Activated CD4-positive, alpha-beta memory T cell treated with anti-CD3 and anti-CD28 coated beads for 36 hours (primary cell): ENCODE measurements at places on chromosomes 2 and 18.

DNA sequence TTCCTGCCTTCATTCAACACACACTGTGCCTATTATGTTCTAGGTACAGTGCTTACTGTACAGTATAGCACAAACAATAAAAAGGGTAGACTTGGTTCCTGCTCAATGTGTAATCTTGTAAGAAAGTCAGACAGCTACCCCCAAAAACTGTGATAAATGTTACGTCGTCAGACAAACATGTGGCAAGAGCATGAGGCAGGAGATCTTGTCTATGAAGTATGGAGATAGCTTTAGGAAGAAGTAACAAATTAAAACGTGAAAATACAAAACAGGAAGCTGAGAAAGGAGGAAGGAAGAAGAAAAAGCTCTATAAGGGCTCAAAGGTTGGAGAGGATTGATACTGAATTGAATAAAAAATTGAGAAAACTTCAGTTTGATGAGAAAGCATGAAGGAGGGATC lies 276.2 kb upstream of the HNRNPA3 start:
- DNase-seq, result no peak

DNA sequence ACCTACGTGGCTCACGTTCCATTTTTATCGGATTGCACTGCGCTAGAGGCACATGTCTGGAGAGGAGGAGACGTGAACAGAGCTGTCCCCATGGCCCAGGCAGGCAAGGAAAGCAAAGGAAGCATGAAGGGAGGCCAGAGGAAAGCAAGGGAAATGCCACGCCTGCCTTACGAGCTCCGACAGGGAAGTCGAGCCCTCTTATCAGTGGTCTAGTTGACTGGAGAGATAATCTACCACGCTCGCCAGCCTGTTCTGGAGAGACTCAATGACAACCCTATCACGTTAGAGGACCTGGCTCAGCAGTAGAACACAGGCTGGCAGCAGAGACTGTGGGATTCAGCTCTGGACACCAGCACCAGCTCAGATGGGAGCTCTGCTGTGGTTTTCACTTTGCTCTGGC lies 202.6 kb upstream of the ID2 start:
- no peak for DNase-seq

DNA sequence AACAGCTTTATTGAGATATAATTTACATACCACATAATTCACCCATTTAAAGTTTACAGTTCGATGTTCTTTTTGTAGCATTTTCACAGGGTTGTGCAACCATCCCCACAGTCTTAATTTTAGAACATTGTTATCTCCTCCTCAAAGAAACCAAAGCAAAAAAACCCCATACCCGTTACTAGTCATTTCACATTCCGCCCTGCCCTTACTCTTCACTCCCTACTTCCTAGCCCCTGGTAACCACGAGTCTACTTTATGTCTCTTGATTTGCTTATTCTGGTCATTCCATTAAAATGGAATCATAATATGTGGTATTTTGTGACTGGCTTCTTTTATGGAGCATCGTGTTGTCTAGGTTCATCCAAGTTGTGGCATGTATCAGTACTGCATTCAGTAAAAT lies 137.7 kb downstream of the TANC1 start:
- DNase-seq, result no peak

- DNase-seq, result no peak
Observed at GRCh38 chr2:160813506-160813858, 319.9 kb upstream of the RBMS1 start.

DNA sequence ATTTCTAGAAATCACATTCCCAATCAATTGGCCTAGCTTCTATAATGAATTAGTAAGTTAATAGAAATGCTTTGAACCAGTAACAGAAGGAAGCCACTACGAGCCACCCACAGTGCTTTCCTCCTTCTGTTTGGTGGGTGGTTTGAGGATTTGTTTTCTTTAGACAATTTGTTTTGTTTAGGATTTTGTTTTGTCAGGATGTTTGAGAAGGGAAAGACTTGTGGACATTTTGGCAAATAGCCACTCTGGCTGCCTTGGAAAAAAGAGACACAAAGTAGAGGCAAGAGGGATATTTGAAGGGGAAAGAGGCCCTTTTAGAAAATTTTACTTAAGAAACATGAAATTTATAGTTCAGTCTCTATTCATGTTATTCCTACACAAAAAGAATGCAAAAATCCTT lies 47.7 kb downstream of the TANK start:
- DNase-seq, result no peak

GRCh38 chr2:111661286-111661940 lies 222.6 kb downstream of the ANAPC1 start:
- DNase-seq, result no peak

- DNase-seq, result no peak
Observed at GRCh38 chr2:225334514-225334913, 65.0 kb upstream of the NYAP2 start.

GRCh38 chr2:16395601-16396000 lies 270.0 kb downstream of the CYRIA start:
- no peak for DNase-seq

DNA sequence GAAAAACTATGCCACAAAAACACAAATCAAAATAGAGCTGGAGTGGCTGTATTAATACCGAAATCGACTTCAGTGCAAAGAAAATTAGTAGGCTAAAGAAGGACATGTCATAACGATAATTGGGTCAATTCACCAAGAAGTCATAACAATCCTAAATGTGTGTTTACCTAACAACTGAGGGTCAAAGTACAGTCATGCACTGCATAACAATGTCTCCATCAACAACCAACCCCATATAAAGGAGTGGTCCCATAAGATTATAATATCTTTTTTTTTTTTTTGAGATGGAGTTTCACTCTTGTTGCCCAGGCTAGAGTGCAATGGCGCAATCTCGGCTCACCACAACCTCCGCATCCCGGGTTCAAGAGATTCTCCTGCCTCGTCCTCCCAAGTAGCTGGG lies 87.5 kb downstream of the NAB1 start:
- DNase-seq, result no peak

DNA sequence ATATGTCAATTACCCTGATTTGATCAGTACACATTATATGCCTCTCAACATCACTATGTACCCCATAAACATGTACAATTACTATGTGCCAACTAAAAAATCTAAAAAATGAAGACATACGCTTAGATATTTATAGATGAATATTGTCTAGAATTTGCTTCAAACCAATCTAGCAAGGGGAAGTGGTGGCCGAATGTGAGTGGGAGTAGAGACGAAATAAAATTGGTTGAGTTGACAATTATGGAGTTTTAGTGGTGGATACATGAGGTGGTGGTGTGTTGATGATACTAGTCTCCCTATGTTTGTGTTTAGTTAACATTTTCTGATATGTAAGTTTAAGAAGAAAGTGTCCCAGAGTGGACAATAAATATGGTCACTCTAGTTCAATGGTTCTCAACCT lies 49.0 kb downstream of the SDC1 start:
- no peak for DNase-seq

- no peak for DNase-seq
Observed at GRCh38 chr2:173843526-173843925, 121.6 kb downstream of the SP3 start.

DNA sequence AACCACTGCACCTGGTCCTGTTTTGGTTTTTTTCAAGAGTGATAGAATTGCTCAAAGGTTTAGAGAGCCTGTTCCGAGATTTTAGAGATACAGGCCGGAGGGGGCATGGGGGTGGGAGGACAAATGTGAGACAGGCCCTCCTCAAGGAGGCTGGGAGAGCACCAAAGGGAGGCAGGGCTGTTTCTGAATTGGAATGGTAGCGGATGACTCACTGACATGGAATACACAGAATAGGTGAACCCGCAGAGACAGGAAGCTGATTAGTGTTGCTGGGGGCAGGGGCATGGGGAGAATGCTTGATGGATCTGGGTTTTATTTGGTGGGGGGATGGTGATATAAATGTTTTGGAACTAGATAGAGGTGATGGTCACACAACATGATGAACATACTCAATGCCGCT lies 111.0 kb upstream of the MGAT5 start:
- no peak for DNase-seq

- DNase-seq, result no peak
Observed at GRCh38 chr2:70233926-70234325, 14.5 kb downstream of the TIA1 start.

DNA sequence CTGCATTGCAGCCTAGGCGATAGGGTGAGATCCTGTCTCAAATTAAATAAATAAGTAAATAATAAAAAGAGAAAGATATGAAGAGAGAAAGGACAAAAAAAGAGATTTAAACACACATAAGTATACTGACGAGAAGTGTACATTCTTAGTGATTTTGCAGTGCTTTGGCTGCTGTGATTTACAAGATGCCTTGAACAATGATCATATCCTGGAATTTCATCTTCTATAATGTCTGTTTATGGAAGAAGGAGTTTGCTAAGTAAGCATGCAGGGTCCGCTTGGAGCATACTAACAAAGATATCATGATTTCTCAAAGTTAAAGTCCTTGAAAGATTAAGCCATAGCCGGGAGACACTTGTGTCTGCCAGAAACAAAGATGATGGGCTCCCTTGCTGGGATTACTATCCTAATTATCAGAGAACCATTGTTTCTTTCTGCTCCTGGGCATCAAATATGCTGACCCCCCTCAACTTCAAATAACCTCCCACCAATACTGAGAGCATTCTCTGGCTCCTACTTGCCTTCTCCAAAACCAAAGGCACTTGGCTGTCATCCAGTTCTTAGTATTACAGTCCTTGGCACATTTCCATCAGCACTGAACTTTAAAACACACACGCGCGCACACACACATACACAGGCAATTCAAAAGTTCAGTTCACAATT lies 47.5 kb upstream of the STAM2 start:
- no peak for DNase-seq

DNA sequence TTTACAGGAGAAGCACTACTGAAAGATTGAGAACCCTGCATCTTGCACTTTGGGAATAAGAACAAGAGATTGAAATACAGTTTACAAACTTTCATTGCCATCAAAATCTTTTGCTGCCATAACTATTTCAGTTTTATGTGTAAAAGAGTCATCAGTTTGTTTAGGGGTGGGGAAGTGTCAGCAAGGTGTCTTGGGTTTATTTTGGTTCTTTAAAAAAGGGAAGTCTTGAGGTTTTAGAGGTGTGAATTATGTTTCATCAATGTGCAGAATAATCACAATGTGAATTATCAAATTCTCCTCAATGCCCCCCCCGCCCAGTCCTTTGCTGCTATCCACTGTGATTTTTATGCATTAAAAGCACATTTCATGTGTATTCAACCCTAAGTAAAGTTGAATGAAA lies 37.4 kb downstream of the SOCS6 start:
- DNase-seq, result no peak

DNA sequence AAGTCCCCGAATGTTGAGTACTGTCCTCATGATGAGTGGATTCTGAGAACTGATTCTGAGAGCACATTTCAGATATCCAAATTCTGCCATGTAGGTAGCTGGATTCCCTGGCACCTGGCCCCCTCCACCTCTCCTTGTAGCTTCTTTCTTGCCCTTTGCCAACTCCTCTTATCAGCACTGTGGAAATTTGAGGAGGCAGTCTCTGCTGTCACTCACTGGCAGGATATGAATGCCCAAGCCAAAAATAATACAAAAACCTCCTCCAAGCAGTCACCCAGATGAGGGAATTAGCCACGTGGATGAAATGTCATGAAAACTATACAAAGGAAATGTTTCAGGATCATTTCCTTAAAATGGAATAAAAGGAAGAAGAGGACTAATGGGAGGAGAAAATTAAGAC lies 276.8 kb downstream of the SETBP1 start:
- DNase-seq, result no peak

DNA sequence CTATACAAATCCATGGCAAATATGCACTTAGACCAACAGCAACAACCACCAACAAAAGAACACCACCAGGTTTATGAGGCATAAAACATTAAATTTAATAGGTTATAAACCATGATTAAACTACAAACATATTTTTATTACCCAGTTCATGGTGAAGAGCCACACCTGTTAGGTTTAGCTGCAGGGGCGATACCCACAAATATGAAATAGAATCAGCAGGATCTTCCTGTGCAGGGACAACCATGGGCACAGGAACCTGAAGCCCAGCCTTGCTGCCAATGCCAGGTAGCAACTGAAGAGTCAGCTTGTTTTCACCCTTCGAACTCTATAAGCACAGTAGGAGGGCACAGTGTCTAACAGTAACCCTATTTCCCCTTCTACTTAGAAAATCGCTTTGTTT lies 675.0 kb downstream of the SATB2 start:
- no peak for DNase-seq

DNA sequence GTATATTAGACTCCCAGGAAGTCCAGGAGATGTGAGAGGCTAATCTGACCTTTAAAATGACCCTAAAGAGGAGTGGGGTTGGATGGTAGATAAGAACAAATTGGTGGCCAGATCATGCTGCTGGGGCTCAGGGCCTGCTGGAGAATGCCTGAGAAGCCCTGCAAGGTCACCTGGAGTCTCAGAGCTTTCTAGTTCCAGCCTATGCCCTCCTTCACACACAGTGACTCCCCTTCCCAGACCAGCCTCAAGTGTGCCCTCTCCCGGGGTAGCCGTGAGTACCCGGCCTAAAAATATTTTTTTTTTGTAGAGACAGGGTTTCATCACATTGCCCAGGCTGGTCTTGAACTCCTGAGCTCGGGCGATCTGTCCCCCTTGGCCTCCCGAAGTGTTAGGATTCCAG lies 44.2 kb upstream of the FZD5 start:
- DNase-seq, result no peak

- no peak for DNase-seq
Observed at GRCh38 chr2:23655934-23656596, 270.9 kb downstream of the ATAD2B start.
